ENCODE measurements at places on chromosomes 11 and 22. TPM values are rescaled to one million over a fixed set of nuclear protein-coding genes. Genes with fewer than 3 reads are reported as not detected.

Gene PTPRJ
- 14.0 TPM for total RNA-seq

Gene LIF
- total RNA-seq: 3.6 TPM

Gene VSTM5
- 0.66 TPM for total RNA-seq

Gene KCNK4
- 1.0 TPM for total RNA-seq

Gene AMPD3
- total RNA-seq: 2.1 TPM

Gene SRPRA
- total RNA-seq: 49.3 TPM

Gene CHRDL2
- 0.16 TPM for total RNA-seq

Gene FAM181B
- 0.87 TPM for total RNA-seq

Gene FLRT1
- 0.54 TPM for total RNA-seq

Gene TP53I11
- total RNA-seq: 33.4 TPM

Gene OR8D4
- 0.14 TPM for total RNA-seq

Gene TECTA
- total RNA-seq: 0.74 TPM

Gene SLC16A8
- 0.66 TPM for total RNA-seq

Gene LMNTD2
- total RNA-seq: 1.3 TPM

Gene SEC14L6
- 2.1 TPM for total RNA-seq

Gene HOATZ
- total RNA-seq: not detected

Gene MRGPRX4
- not detected for total RNA-seq

Gene OR52R1
- total RNA-seq: not detected

Gene SCYL1
- 55.1 TPM for total RNA-seq

Gene ELMOD1
- 1.2 TPM for total RNA-seq

Gene MICALL1
- total RNA-seq: 33.1 TPM

Gene BIRC2
- total RNA-seq: 25.2 TPM

Gene SLC22A8
- total RNA-seq: not detected

Gene CNIH2
- total RNA-seq: 10.8 TPM

Gene TMEM45B
- 0.38 TPM for total RNA-seq

Gene OVCH2
- 0.42 TPM for total RNA-seq

Gene ACRV1
- not detected for total RNA-seq

Gene DUSP18
- 2.7 TPM for total RNA-seq

Gene CBLIF
- not detected for total RNA-seq

Gene FOLR2
- not detected for total RNA-seq

Gene KDELR3
- 5.6 TPM for total RNA-seq

Gene PPARA
- total RNA-seq: 12.6 TPM

Gene ROBO4
- total RNA-seq: not detected

Gene SCGB2A2
- not detected for total RNA-seq

Gene DRD2
- 0.21 TPM for total RNA-seq

Gene TMEM86A
- total RNA-seq: 0.70 TPM

Gene C11orf52
- not detected for total RNA-seq

Gene DGCR6
- total RNA-seq: 4.6 TPM

Gene DCDC1
- 0.27 TPM for total RNA-seq

Gene APOL5
- total RNA-seq: not detected

Gene TMEM121B
- 7.2 TPM for total RNA-seq

Gene MUC5AC
- not detected for total RNA-seq

Gene TIMP3
- total RNA-seq: 1.9 TPM

Gene NXPE1
- not detected for total RNA-seq
